ENCODE measurements at places on chromosomes 3 and 15. TPM values are rescaled to one million over a fixed set of nuclear protein-coding genes. Genes with fewer than 3 reads are reported as not detected.

GRCh38 chr3:194218646-194219453 is 82.9 kb downstream of the HES1 start:
- DNase-seq: no peak

DNA sequence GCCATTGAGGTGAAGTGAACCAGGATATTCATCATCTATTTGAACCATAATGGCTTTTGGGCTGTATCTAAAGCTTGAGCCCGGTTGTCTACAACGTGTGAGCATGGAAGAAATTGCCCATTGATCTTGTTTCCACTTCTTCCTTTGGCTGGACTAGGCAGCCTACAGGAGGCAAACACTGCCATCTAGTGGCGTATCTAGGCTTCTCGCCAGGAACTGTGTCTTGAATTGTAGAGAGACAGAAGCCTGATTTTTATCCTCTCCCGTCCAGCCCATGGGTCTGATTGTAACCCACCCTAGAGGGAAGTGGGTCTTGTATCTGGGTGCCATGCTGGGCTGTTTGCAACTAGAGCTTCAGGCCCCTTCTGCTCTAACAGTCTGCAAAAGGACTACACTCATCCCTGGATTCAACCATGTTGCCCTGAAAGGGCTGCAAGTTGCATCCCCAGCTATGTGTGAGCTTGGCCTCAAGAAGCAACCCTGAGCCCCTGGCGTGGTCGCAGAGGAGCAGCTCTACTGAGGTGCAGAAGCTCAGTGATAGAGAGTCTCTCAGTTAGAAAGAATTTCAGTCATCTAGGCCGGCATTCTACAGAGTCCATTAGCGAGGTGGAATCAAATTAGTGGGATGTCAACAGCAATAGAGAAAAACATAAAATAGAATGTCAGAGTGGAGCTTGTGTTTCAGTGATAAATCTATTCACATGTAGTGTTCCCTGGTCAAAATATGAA is 170.2 kb upstream of the UMPS start:
- peak; percentile 86 for DNase-seq

DNA sequence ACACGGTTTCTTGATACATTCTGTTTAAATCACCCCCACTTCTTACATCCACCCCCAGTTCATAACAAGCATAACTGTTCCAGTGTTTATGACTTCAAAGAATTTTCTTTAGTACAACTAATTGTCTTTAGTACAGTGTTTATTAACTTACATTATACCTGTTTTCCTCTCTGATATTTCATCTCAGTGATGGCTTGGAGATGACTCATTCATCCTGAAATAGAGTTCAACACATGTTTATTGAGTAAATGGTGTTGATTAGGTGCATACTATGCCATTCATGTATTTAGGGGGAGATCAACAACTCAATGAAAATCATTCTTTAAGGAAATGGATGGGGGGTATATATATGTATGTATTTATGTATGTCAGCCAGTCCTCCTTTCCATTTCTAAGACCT is 21.7 kb upstream of the UTS2B start:
- no peak for DNase-seq

DNA sequence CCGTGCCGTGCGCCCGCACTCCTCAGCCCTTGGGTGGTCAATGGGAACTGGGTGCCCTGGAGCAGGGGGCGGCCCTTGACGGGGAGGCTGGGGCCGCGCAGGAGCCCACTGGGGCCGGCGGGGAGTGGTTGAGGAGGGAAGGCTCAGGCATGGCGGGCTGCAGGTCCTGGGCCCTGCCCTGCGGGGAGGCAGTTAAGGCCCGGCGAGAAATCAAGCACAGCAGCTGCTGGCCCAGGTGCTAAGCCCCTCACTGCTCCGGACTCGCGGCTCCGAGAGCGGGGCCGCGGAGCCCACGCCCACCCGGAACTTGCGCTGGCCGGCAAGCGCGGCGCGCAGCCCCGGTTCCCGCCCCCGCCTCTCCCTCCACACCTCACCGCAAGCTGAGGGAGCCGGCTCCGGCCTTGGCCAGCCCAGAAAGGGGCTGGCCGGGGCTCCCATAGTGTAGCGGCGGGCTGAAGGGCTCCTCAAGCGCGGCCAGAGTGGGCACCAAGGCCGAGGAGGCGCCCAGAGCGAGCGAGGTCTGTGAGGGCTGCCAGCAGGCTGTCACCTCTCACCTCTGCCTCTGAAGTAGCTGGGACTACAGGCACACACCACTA is 7.8 kb downstream of the GP9 start:
- peak; percentile 52 for DNase-seq

DNA sequence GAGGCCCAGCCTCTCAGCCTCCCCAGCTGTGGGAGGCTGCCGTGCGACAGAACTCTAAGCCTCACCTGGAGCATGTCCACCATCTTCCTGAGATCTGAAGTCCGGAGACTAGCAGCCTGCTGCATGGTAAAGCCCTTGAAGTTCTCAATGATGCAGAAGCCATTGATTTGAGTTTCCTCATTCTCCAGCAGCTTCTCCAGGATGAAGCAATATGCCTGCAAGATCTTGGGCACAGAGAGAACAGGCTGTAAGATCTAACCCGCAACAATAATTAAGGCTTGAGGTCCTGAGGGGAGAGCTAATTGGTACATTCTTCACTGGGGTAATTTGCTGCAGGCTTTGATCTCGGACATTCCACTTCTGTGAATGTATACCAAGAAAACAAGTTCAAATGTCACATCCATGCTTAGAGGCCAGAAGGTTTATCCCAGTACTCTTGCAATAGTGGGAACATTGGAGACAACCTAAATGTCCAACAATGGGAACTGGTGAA is 9.7 kb downstream of the RLBP1 start:
- no peak for DNase-seq

DNA sequence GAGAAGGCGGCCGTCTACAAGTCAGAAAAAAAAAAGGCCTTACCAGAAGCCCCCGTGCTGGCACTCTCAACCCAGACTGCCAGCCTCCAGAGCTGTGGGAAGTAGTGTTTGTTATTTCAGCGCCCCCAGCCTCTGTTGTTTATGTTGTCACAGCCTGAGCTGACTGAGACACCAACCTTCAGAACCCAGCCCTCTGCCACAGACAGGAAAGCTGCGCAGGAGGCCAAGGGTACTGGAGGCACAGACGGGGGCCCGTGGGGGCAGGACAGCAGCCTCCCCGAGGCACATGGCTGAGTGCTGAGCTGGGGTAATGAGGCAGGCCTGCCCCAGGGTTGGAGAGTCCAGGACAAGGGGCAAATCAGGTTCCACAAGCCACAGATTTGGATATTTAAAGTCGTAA is 33.7 kb downstream of the HCN4 start:
- no peak for DNase-seq

DNA sequence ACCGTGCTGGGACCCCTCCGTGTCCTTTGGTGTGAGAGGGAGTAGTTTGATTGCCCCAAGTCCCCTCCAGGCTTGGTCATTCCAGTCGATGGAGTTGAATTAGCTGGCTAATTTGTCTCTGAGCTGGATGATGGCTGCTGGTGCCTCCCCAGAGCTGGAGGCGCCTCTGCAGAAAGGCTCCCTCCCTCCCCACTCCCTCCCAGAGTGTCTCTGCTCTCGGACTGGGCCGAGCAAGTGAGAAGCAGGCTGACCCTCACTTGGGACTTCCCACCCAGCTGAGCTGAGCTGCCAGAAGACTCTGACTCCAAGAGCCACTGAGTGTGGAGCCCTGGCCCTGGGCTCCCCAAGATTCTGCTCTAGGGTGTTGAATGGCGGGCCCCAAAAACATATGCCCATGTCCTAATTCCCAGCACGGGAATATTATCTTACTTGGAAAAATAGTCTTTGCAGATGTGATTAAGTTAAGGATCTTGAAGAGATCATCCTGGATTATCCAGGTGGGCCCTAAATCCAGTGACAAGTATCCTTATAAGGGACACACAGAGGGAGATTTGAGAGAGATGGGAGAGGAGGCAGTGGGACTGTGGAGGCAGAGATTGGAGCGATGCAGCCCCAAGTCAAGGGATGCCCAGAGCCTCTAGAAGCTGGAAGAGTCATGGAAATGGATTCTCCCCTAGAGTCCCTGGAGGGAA is 60.7 kb upstream of the TLE3 start:
- DNase-seq: no peak

DNA sequence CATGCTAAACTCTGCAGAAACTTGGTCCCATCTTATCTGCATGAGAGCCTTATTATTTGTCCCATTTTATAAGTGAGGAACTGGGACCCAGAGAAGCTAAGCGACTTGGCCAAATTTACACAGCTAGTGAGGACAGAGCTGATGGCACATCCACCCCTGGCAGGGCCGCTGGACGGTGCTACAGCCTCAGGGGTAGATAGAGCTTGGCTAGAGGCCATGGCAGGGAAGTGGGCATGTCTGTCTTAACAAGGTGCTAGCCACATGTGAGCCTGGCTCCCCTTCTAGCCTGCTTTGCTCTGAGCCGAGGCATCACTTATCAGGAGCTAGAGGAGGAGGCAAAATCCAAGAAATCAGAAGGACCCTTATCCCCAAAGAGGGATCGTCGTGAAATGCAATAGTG is 36.7 kb upstream of the SYNM start:
- DNase-seq: no peak

GRCh38 chr3:170585937-170586310 is at the start of gene SLC7A14:
SLC7A14 (minus strand) TSS chr3:170586075; CDS start chr3:170526936, 59,139 bp downstream.
- peak; percentile 38 for DNase-seq

DNA sequence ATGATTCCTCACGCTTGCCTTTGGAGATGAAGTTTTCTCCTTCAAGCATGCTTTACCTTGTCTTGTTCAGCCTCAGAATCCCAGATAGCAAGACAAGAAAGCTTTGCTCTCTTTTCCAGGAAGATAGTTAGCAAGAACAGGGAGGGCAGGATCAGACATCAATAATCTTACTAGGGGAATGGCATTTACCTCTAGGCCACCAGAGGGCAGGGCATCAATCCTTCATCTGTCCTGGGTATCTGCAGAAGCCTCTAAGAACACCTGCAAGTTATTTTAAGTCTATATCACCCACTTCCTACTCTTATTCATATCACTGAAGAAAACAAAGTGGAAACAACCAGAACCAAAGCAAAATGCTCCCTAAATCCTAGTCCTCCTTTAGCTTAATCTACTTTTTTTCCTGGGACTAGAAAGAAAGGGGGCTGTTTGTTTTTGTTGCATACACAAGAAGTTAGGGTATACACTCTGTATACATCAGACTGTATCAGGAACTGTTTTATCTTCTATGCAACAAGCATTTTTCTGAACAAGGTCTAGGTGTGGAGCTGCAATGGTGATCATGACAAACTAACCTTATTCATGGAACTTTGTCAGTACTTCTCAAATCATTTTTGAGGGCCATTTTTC is 862.5 kb downstream of the CADM2 start:
- DNase-seq: peak; percentile 62

The GABRR3 gene
- not detected for total RNA-seq

The CLDN11 gene
- 0.35 TPM for total RNA-seq

DNA sequence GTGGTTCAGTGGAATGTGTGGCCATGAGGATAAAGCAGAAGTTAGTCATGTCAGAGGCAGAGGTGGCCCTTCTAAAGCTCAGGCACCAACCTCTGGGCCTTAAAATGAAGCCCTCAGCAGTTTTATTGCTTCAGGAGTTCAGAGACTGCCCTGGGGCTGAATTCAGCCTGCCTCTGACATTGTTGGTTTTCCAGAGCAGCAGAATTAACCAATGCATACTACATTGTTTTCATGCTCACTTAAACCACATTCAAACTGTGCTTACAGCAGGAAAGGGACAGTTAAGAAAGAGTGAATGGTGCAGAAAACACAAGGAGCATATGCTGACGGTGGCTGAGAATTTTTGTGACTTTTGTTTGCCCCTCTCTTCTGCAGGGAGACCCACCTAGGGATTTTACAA is 320.2 kb downstream of the CHST2 start:
- no peak for DNase-seq

The ROPN1B gene
- total RNA-seq: not detected

The COL7A1 gene
- total RNA-seq: 76.6 TPM

The GOLGA8Q gene
- 3.9 TPM for total RNA-seq

The CCR9 gene
- total RNA-seq: 0.27 TPM

GRCh38 chr3:182323126-182323700 is 470.1 kb upstream of the ATP11B start:
- DNase-seq: no peak

DNA sequence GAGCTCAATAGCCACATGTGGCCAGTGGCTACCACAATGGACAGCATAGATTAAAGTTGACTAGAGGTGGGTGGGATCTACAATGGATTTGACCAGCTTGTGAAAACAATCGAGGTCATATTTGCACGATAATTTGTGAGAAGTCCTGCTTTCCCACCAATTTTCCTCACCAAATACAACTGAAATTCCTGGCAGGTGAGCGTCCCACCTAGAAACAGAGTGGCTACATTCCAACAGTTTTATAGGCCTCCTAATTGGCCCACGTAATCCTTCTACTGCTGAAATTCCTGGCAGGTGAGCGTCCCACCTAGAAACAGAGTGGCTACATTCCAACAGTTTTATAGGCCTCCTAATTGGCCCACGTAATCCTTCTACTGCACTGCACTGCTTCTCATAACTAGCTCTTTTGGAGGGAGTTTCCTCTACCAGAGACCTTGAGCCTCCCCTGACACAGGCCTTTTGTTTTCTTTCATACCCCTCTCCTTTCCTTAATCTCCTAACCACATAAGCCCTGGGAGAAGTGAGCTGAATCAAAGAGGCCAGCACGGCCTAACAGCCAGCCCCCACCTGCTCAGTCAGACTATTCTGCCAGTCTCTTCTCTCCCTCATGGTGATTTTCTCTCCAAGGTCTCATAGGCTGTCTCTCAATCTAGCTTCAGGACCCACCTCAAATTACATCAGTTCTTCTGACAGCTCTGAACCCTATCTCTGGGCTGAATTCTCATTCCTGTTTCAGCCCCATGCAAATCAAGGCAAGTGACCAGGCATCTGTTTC is 80.2 kb downstream of the BFSP2 start:
- no peak for DNase-seq

- peak; percentile 7 for DNase-seq
Observed at GRCh38 chr15:59591356-59591755, 20.2 kb upstream of the GCNT3 start.

DNA sequence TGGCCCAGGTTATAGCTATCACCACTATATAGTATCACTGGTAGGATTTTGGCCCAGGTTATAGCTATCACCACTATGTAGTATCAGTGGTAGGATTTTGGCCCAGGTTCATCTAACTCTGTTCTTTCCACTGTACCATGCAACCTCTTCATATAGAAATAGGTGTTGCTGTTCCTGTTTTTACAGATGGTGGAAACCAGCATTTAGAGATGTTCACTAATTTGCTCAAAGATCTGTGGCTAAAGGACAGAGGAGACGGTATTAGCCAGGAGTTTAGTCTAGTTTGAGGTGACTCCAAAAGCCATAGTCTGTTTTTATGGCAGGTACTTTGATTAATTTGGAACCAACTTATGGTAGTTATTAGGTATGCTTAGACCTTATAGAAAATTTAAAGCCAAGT is 3.1 kb downstream of the LRCH3 start:
- DNase-seq: no peak

The SLC28A2 gene
- total RNA-seq: not detected
